CD8-positive, alpha-beta memory T cell (primary cell): ENCODE measurements at places on chromosomes 16 and 17. TPM values are rescaled to one million over a fixed set of nuclear protein-coding genes. Genes with fewer than 3 reads are reported as not detected.

The SLC13A2 gene
- total RNA-seq, result not detected

The TMEM95 gene
- total RNA-seq, result not detected

The TBC1D3H gene
- total RNA-seq, result not detected

The KRT39 gene
- not detected for total RNA-seq

The EMP2 gene
- total RNA-seq, result not detected

The SEPTIN12 gene
- total RNA-seq, result not detected

The CACNG3 gene
- not detected for total RNA-seq

The FUS gene
- total RNA-seq, result 671 TPM

The CA10 gene
- total RNA-seq, result 0.18 TPM

The FNDC8 gene
- total RNA-seq, result 0.15 TPM

The GJD3 gene
- 0.24 TPM for total RNA-seq

The EIF3CL gene
- 66.5 TPM for total RNA-seq

The HYDIN gene
- not detected for total RNA-seq

DNA sequence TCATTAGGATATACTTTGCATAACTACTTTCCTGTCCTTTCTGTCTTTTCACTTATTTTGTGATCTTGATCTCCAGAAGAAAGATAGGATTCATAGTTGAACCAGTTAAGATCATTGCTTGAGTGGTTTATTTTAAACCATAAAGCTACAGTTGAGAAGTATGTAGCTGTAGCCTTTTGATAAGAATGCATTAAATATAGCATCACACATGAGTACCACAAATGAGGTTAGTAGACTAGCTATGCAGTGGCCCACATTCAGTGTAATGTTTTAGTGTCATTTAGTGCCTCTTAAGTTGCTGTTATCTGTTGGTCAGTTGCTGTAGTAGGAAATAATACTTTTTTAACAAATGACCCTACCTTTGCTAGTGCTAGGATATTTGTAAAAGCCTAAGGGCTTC lies 1.3 kb downstream of the NLK start:
- no peak overlapping the region for H3K4me3 ChIP-seq
- no peak overlapping the region for H3K27ac ChIP-seq
- no peak for DNase-seq
- no peaks in the 10 kb centered on the region for H3K27me3 ChIP-seq
- no peaks in the 10 kb centered on the region for H3K36me3 ChIP-seq

GRCh38 chr16:68361485-68361884 lies 50.7 kb downstream of the PRMT7 start:
- DNase-seq, result no peak
- H3K27me3 ChIP-seq, result peaks cover 4% of the 10 kb centered on the region
- H3K4me3 ChIP-seq, result no peak overlapping the region
- peaks cover 18% of the 10 kb centered on the region for H3K4me1 ChIP-seq

- H3K4me3 ChIP-seq, result no peak overlapping the region
- H3K27me3 ChIP-seq, result no peaks in the 10 kb centered on the region
- no peaks in the 10 kb centered on the region for H3K4me1 ChIP-seq
- no peak for DNase-seq
Measured at GRCh38 chr17:18122990-18123753, 14.6 kb downstream of the MYO15A start.

- no peak overlapping the region for H3K4me3 ChIP-seq
- no peaks in the 10 kb centered on the region for H3K27me3 ChIP-seq
- no peak overlapping the region for H3K27ac ChIP-seq
- no peaks in the 10 kb centered on the region for H3K36me3 ChIP-seq
- H3K4me1 ChIP-seq, result no peaks in the 10 kb centered on the region
Measured at GRCh38 chr17:47240806-47241205, 12.8 kb upstream of the ITGB3 start.

GRCh38 chr17:19379361-19380065 lies 1.2 kb downstream of the MAPK7 start:
- peaks cover 7% of the 10 kb centered on the region for H3K4me1 ChIP-seq
- H3K27me3 ChIP-seq, result no peaks in the 10 kb centered on the region
- peaks cover 8% of the 10 kb centered on the region for H3K36me3 ChIP-seq
- DNase-seq, result no peak
- H3K27ac ChIP-seq, result no peak overlapping the region
- no peak overlapping the region for H3K4me3 ChIP-seq

GRCh38 chr16:56616608-56617211 lies 8.3 kb downstream of the MT2A start:
- H3K27me3 ChIP-seq, result peaks cover 8% of the 10 kb centered on the region
- DNase-seq, result no peak
- H3K27ac ChIP-seq, result no peak overlapping the region
- H3K4me3 ChIP-seq, result no peak overlapping the region
- H3K36me3 ChIP-seq, result no peaks in the 10 kb centered on the region

GRCh38 chr17:75418531-75418930 lies 13.1 kb upstream of the GRB2 start:
- H3K4me3 ChIP-seq, result no peak overlapping the region
- H3K4me1 ChIP-seq, result no peaks in the 10 kb centered on the region
- H3K27me3 ChIP-seq, result no peaks in the 10 kb centered on the region
- no peak for DNase-seq
- no peak overlapping the region for H3K27ac ChIP-seq

- H3K4me1 ChIP-seq, result no peaks in the 10 kb centered on the region
- no peaks in the 10 kb centered on the region for H3K27me3 ChIP-seq
- H3K4me3 ChIP-seq, result no peak overlapping the region
- no peak overlapping the region for H3K27ac ChIP-seq
- DNase-seq, result no peak
- no peaks in the 10 kb centered on the region for H3K36me3 ChIP-seq
Measured at GRCh38 chr17:16997514-16998429, 25.9 kb upstream of the TNFRSF13B start.

DNA sequence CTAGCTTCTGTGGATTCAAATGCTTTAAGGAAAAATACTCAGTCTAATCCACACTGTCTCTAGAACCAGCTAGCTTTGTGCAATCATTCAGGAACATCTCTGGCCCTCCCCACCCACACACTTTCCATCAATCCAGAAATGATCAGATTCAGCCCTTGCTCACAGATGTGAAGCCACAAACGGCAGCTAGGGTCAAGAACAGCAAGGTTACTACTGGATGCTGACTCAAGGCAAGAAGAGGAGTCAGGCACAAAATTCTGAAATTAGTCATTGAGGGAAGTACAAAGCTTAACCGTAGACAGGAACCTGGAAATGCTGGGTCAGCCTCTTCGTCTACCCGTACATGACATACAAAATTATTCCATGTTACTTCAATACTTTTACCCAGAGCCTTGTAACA lies 174.6 kb downstream of the CDH13 start:
- H3K27me3 ChIP-seq, result no peaks in the 10 kb centered on the region
- H3K36me3 ChIP-seq, result no peaks in the 10 kb centered on the region
- no peaks in the 10 kb centered on the region for H3K4me1 ChIP-seq
- no peak for DNase-seq
- no peak overlapping the region for H3K27ac ChIP-seq

DNA sequence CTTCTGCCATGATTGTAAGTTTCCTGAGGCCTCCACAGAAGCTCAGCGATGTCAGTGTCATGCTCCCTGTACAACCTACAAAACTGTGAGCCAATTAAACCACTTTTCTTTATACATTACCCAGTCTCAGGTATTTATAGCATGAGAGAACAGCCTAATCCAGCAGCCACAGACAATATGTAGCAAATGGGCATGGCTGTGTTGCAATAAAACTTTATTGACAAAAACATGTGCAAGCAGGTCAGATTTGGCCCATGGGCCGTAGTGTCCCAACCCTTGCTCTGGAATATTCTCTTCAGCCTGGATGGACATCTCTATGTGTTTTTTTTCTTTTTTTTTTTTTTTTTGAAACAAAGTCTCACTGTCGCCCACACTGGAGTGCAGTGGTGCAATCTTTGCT lies 60.9 kb upstream of the EEF2KMT start:
- H3K27me3 ChIP-seq, result no peaks in the 10 kb centered on the region
- H3K27ac ChIP-seq, result no peak overlapping the region
- no peaks in the 10 kb centered on the region for H3K36me3 ChIP-seq
- H3K4me1 ChIP-seq, result no peaks in the 10 kb centered on the region
- no peak for DNase-seq
- no peak overlapping the region for H3K4me3 ChIP-seq

- H3K4me1 ChIP-seq, result no peaks in the 10 kb centered on the region
- DNase-seq, result no peak
- H3K27me3 ChIP-seq, result no peaks in the 10 kb centered on the region
- no peaks in the 10 kb centered on the region for H3K36me3 ChIP-seq
- no peak overlapping the region for H3K4me3 ChIP-seq
Measured at GRCh38 chr17:13415871-13416416, 185.8 kb downstream of the HS3ST3A1 start.

DNA sequence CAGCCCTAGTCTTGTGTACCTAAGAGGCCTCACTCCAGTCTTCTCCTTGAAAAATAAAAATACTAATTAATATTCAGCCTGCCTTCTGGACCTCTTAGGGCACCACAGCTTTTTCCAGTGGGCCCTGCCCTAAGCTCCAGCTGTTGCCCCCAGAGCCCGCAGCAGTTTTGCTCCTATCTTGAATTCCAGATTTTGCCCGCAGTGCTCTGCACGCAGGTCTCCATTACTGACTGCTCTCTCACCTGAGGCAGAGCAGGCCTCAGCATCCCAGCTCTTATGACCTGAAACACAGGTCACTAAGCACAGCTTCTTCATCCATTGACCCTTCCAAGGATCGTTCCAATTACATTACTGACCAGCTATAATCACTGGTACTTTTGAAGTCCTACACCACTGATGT lies 28.4 kb upstream of the NAGLU start:
- H3K27ac ChIP-seq, result no peak overlapping the region
- no peaks in the 10 kb centered on the region for H3K36me3 ChIP-seq
- no peak for DNase-seq
- no peaks in the 10 kb centered on the region for H3K4me1 ChIP-seq
- H3K27me3 ChIP-seq, result no peaks in the 10 kb centered on the region
- no peak overlapping the region for H3K4me3 ChIP-seq

GRCh38 chr16:20214401-20214800 lies 112.9 kb downstream of the GP2 start:
- no peaks in the 10 kb centered on the region for H3K27me3 ChIP-seq
- no peak overlapping the region for H3K4me3 ChIP-seq

DNA sequence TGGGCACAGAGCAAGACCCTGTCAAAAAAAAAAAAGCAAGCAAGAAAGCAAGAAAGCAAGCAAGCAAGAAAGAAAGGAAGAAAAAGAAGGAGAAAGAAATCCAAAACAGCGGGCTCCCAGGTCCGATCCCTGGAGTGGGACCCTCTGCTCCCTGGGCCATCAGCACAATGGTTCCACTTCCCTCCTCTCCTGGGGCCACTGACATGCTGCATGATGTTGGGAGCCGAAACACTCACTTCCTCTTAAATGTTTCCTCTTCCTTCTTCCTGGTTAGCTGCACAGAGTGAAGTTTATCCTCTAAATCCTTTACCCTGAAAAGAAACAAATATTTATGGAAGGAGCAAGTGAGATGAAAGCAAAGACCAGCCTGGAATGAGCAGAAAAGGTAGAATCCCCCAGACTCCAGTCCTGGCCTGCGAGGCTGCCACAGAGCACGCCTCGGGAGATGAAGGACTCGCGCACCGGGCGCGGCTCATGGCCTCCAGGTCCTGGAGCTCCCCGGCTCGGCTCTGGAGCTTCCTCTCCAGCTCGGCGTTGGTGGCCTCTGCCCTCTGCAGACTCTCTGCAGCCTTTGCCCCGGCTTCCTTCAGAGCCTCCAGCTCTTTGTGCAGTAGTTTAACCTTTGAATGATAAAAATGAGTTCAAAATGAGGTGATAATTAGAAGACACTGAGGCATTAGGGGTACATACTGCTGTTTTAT lies 19.0 kb downstream of the CCDC57 start:
- peaks cover 13% of the 10 kb centered on the region for H3K36me3 ChIP-seq
- H3K4me3 ChIP-seq, result no peak overlapping the region
- H3K27me3 ChIP-seq, result no peaks in the 10 kb centered on the region
- H3K27ac ChIP-seq, result no peak overlapping the region
- no peak for DNase-seq

DNA sequence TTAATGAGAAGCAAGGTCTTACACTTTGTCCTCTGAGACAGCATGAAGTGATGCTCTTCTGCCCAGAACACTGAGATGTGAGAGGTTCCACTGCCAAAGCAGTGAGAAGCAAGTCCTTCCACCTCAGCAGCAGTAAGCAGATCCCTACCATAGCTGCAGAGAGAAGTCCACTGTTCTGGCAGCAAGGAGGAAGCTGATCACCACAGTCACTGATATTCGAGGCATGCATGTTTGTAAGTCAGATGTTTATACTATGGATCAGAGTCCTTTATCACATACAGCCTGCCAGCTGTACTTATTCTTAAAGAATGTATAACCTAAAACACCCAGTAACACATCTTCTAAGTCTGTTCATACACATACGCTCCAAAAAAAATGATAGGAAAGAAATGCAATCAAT lies 18.2 kb upstream of the METTL2A start:
- H3K4me1 ChIP-seq, result no peaks in the 10 kb centered on the region
- H3K27me3 ChIP-seq, result no peaks in the 10 kb centered on the region
- no peaks in the 10 kb centered on the region for H3K36me3 ChIP-seq

DNA sequence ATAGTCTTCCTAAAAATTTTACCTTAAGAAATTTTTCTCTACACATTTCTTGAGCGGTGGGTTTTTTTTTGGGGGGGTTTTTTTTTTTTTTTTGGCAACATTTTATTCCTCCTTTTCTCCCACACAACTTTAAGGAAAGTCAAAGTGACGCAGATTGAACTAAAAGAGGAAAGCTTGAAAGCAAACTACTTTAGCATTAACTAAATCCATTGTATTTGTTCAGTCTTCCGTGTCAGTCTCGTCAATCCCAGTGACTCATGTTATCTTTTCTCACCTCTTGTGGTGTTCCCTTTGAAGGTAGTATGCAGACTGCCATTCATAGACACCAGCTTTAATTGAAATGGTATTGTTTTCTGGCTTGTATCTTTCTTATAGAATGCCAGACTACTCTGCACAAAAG lies 39.3 kb downstream of the TADA2A start:
- H3K27ac ChIP-seq, result no peak overlapping the region
- no peaks in the 10 kb centered on the region for H3K27me3 ChIP-seq
- no peak for DNase-seq
- H3K4me1 ChIP-seq, result no peaks in the 10 kb centered on the region
- no peak overlapping the region for H3K4me3 ChIP-seq

- no peak for DNase-seq
- no peak overlapping the region for H3K4me3 ChIP-seq
- H3K27ac ChIP-seq, result no peak overlapping the region
- H3K4me1 ChIP-seq, result peaks cover 5% of the 10 kb centered on the region
Measured at GRCh38 chr17:29021226-29021625, 15.4 kb upstream of the SEZ6 start.

DNA sequence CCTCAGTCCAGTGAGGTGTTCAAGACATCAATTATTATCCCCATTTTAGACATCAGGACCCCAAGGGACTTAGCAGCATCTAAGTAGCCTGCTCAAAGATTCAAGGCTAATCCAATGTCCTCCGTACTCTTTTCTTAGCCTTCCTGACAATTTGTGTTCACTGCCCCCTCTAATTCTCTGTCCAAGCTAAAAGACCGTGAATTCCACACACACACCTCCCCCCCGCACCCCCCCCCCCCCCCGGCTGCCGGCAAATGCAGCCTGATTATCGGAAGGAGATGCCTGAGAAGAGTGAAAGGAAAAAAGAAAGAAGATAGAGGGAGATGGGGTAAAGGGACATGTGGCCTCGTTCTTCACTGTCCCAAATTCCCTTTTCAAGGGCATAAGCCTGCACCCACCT lies 58.1 kb upstream of the NLK start:
- H3K27me3 ChIP-seq, result no peaks in the 10 kb centered on the region
- no peak overlapping the region for H3K4me3 ChIP-seq
- no peak overlapping the region for H3K27ac ChIP-seq
- DNase-seq, result no peak
- no peaks in the 10 kb centered on the region for H3K36me3 ChIP-seq

- no peaks in the 10 kb centered on the region for H3K36me3 ChIP-seq
- no peak overlapping the region for H3K27ac ChIP-seq
- no peaks in the 10 kb centered on the region for H3K4me1 ChIP-seq
Measured at GRCh38 chr17:47470836-47471235, 60.1 kb upstream of the NPEPPS start.

- no peak overlapping the region for H3K27ac ChIP-seq
- DNase-seq, result no peak
- H3K4me3 ChIP-seq, result no peak overlapping the region
- no peaks in the 10 kb centered on the region for H3K27me3 ChIP-seq
- no peaks in the 10 kb centered on the region for H3K36me3 ChIP-seq
Measured at GRCh38 chr16:85316944-85317343, 204.7 kb upstream of the CIBAR2 start.
